ENCODE measurements at places on chromosomes 1 and 21.

DNA sequence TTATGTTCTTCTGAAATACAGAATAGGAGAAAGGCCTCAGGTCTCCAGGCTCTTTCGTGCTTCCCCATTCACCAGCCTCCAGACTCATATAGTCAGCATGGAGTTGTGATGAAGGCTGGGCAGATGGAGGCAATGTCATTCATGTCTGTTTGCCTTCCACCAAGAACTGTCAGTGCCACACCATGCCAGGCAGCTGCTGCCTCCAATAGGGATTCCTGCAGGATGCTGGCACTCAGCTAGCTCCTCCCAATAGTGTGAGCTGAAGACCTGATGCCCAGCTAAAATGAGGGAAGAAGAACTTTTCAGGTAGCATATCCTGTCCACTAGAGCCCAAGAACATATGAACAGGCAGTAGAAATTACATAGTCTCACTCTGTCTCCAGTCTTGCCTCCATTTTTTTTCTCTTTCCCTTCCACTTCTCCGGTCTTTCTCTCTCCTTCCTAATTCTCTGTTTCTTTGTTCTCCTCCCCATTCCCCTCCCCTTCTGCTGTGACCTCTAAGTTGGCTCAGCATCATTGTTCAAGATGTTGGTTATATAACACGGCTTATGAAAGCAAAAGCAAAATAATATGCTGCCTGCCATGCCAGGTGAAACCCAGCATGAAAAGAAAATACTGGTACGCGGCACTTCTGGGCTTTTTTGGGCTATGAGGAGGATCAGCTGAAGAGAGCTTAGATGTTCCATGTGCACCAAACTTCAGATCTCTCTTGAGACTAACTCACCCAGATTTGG, 17.3 kb downstream of the GLUL start:
- no peak for DNase-seq

GRCh38 chr1:158644449-158644848, 39.4 kb downstream of the OR10Z1 start:
- no peak for DNase-seq

GRCh38 chr1:83497563-83497962, 501.4 kb downstream of the TTLL7 start:
- DNase-seq, result no peak

DNA sequence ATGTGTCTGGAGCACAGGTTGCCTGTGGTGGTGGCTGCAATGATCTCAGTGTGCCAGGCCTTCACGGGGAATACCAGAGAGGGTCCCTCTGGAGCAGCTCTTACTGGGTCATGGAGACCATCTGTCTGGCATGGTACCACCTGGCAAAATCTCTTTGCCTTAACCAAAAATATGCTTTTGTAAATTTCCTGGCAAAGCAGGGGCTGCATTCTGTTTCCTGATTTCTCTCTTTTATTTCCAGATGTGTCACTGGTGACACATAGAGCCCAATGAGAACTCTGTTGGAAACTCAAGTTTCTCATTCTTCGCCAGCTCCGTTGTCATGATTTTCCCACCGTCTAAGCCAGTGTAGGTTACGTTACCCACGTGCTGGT, 136.5 kb downstream of the FGGY start:
- no peak for DNase-seq

DNA sequence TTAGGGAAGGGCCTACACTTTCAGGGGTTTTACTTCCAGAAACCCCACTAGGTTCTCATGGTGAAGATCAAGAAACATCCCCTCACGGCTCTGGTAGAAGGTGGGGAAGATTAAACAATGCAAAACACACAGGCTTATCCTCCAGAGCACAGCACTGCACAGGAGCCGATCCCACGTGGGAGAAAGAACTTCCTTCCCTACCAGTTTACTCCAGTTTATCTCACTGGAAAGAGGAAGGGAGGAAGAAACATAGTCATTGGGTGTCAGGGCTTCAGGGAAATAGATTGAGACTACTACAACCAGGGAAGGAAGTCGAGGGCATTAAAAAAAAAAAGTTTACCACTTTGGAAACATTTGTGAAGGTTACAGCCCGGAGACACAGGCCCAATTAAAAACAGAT, 164.4 kb downstream of the NTPCR start:
- DNase-seq, result no peak

DNA sequence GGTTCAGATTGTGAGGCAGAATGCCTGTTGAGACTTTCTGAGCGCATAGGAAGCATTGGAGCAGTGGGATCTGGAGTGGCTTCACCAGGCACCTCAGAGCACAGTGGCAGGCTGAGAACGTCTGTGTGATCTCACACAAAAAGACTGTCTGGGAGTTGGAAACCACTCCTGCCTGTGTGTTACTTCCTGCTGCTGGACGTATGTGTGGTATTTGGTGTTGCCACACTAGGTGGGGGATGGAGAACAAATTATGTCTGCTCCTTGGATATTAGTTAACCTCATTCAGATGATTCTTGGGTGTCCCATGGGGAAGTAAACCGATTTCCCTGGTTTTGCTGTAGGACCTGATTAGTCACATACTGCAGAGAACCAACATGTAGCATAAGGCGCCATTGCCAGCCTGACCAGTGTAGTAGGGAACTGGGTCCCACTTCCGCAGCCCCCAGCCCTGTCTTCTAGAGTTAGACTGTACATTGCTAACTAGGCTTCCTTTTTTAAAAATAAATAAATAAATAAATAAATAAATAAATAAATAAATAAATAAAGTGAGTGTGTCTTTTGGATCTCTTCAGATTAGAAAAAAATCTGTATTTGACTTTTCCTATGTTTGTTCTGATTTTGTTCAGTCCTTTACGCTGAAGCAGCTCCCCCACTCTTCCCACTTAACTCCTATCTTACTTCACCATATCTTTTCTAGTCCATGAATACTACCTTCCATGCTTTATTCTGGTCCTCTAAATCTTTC, 26.9 kb downstream of the UCK2 start:
- no peak for DNase-seq
